ENCODE measurements at places on chromosomes 1 and 21. TPM values are rescaled to one million over a fixed set of nuclear protein-coding genes. Genes with fewer than 3 reads are reported as not detected.

Gene TMCO4
- 16.4 TPM for polyA plus RNA-seq

Gene TMEM201
- 13.0 TPM for polyA plus RNA-seq

Gene DENND4B
- polyA plus RNA-seq = 19.6 TPM

Gene FHAD1
- polyA plus RNA-seq = not detected

Gene MORC3
- 11.6 TPM for polyA plus RNA-seq

Gene SAMD13
- polyA plus RNA-seq = 0.69 TPM

Gene ANKRD35
- polyA plus RNA-seq = not detected

Gene TSPAN2
- not detected for polyA plus RNA-seq

Gene RXFP4
- not detected for polyA plus RNA-seq

Gene FCMR
- polyA plus RNA-seq = 120 TPM

Gene SH3BP5L
- 1.2 TPM for polyA plus RNA-seq

Gene CHIA
- not detected for polyA plus RNA-seq

Gene CAPN9
- polyA plus RNA-seq = not detected

GRCh38 chr1:159925719-159926078, 392 bp upstream of the TAGLN2 start:
- H3K27ac ChIP-seq = no peak overlapping the region
- no peaks in the 10 kb centered on the region for H3K27me3 ChIP-seq

DNA sequence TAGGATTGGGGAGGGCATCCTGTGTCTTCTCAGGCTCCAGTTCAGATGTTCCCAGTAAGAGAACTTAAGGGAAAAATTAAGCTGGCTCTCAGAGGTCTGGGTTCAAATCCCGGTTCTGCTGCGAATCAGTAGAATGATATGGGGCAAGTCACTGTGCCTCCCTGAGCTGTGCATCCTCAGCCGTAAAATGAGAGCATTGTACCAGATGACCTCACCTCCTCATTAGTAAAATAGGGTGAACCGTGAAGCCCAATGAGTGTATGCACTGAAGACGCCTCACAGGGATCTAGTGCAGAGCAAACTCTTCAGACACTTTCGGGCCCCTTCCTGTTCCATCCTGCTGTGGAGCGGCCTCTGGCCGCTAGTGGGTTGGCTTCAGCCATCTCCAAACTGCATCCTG, 36.0 kb downstream of the SYT6 start:
- no peaks in the 10 kb centered on the region for H3K36me3 ChIP-seq
- no peak overlapping the region for H3K27ac ChIP-seq
- no peaks in the 10 kb centered on the region for H3K4me1 ChIP-seq
- H3K27me3 ChIP-seq = no peaks in the 10 kb centered on the region
- DNase-seq = no peak
- no peak overlapping the region for H3K4me3 ChIP-seq

DNA sequence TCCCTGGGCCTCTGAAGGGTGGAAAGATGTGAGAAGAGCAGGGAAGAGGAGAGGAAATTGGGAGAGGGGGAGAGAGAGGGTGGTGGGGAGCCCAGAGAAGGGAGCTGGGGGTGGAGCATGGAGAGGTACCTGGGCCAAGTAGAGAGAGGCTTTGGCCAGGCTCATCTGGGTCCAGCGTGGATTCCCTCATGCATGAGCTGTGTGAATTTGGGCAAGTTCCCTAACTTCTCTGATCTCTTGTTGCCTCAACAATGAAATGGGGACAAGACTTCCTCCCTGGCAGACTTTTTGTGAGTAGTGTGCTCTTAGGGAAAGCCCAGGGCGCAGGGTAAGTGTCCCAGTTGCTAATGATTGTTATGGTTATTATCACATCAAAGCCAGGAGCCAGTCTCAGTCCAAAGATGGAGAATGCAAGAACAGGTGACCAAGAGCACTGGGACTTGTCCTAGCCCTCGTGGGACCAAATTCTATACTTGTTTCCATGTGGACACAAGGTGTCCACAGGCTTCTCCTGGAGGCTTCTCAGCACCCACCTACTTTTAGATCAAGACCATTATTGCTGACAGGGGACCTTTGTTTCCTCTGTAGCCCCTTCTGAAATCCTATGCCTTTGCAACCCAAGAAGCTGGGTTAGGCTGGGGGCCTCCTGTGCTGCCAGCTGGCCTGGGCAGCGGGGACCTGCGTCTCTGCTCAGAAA, 13.9 kb downstream of the IL6R start:
- H3K27ac ChIP-seq = no peak overlapping the region
- H3K36me3 ChIP-seq = no peaks in the 10 kb centered on the region
- no peak overlapping the region for H3K4me3 ChIP-seq
- H3K27me3 ChIP-seq = no peaks in the 10 kb centered on the region
- no peak for DNase-seq
- peaks cover 26% of the 10 kb centered on the region for H3K4me1 ChIP-seq

DNA sequence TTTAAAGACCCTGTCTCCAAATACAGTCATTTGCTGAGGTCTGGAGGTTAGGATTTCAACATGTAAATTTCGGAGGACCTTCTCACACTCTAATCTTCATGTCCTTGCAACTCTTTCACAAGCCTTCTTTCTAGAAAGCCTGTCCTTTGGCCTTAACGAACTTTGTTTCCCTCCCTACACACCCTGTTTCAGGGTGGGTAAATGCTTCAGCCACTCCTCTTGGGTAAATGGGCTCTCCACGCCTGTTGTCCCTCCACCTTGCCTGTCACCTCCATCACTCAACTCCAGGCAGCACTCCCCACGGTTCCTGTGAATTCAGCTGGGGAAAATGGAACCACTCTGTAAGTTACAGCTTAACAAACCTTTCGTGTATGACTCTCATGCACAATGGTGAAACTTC, 84.0 kb upstream of the COG2 start:
- no peaks in the 10 kb centered on the region for H3K4me1 ChIP-seq
- H3K36me3 ChIP-seq = no peaks in the 10 kb centered on the region
- H3K4me3 ChIP-seq = no peak overlapping the region
- no peak for DNase-seq

- no peaks in the 10 kb centered on the region for H3K27me3 ChIP-seq
- no peak overlapping the region for H3K4me3 ChIP-seq
- H3K36me3 ChIP-seq = no peaks in the 10 kb centered on the region
- H3K4me1 ChIP-seq = no peaks in the 10 kb centered on the region
- no peak overlapping the region for H3K27ac ChIP-seq
- no peak for DNase-seq
Measured at GRCh38 chr1:157448636-157449035, 103.7 kb downstream of the FCRL5 start.

GRCh38 chr1:63984257-63984929, 210.6 kb downstream of the ROR1 start:
- no peak overlapping the region for H3K27ac ChIP-seq
- no peaks in the 10 kb centered on the region for H3K4me1 ChIP-seq
- no peaks in the 10 kb centered on the region for H3K27me3 ChIP-seq
- no peaks in the 10 kb centered on the region for H3K36me3 ChIP-seq
- H3K4me3 ChIP-seq = no peak overlapping the region

GRCh38 chr1:227356620-227357146, 38.4 kb upstream of the CDC42BPA start:
- H3K36me3 ChIP-seq = no peaks in the 10 kb centered on the region
- DNase-seq = no peak
- no peak overlapping the region for H3K4me3 ChIP-seq
- no peaks in the 10 kb centered on the region for H3K4me1 ChIP-seq
- H3K27me3 ChIP-seq = no peaks in the 10 kb centered on the region

- H3K4me3 ChIP-seq = no peak overlapping the region
- no peaks in the 10 kb centered on the region for H3K4me1 ChIP-seq
- H3K27ac ChIP-seq = no peak overlapping the region
- no peaks in the 10 kb centered on the region for H3K27me3 ChIP-seq
- H3K36me3 ChIP-seq = peaks cover 2% of the 10 kb centered on the region
- DNase-seq = no peak
Measured at GRCh38 chr1:173818459-173818858, 6.0 kb upstream of the DARS2 start.

GRCh38 chr1:176775378-176775777, 312.4 kb downstream of the PAPPA2 start:
- H3K4me3 ChIP-seq = no peak overlapping the region
- H3K36me3 ChIP-seq = no peaks in the 10 kb centered on the region
- no peaks in the 10 kb centered on the region for H3K4me1 ChIP-seq
- H3K27ac ChIP-seq = no peak overlapping the region

DNA sequence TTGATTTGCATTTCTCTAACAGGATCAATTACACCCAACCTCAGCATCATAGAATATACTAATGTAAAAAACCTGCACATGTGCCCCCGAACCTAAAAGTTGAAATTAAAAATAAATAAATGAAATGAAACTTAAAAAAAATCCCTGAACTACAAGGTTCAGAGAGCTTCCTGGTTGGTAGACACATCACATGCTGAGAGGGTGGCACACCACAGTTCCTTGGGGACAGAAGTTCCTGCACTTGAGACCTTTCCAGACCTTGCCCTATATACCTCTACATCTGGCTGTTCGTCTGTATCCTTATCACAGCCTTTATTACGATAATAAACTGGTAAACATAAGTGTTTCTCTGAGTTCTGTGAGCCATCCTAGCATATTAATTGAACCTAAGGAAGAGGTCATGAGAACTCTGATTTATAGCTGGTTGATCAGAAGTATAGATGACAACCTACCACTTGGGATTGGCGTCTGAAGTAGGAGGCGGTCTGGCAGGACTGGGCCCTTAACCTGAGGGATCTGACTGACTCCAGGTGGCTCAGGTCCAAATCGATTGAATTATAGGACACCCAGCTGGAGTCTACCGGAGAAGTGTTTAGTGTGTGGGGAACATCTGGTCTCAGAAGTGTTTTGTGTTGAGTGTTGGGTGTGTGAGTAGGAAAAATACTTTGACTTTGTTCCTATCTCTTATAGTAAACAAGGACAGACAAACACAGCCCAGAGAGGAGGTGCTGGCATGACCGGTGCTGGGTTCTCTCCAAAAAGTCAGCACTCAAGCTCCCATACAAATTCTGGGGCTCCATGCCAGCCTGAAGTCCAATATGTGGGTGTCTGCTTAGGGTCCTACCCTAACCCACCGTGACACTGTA, 19.0 kb downstream of the C1orf115 start:
- no peaks in the 10 kb centered on the region for H3K27me3 ChIP-seq
- no peak overlapping the region for H3K4me3 ChIP-seq
- H3K4me1 ChIP-seq = peaks cover 5% of the 10 kb centered on the region
- DNase-seq = no peak
- H3K36me3 ChIP-seq = no peaks in the 10 kb centered on the region

DNA sequence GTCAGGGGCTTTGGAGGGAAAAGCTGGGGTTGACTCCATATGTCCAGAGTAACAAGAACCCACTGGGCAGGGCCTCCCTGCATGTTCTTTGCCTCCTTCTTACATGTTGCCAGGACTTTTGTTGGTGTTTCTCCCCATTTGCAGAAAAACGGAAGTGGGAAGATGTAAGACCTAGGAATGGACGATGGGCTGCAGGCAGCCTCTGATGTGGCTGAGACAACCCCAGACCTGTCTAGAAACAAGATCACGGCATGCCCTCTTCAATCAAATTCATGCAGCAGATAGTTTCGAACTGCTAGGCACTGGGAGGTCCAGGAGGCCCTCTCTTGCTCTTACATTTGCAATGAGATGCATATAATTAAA, 3.4 kb downstream of the FAM43B start:
- DNase-seq = no peak
- H3K27ac ChIP-seq = no peak overlapping the region
- no peaks in the 10 kb centered on the region for H3K4me1 ChIP-seq
- no peaks in the 10 kb centered on the region for H3K36me3 ChIP-seq
- H3K27me3 ChIP-seq = peaks cover 5% of the 10 kb centered on the region
- H3K4me3 ChIP-seq = no peak overlapping the region

DNA sequence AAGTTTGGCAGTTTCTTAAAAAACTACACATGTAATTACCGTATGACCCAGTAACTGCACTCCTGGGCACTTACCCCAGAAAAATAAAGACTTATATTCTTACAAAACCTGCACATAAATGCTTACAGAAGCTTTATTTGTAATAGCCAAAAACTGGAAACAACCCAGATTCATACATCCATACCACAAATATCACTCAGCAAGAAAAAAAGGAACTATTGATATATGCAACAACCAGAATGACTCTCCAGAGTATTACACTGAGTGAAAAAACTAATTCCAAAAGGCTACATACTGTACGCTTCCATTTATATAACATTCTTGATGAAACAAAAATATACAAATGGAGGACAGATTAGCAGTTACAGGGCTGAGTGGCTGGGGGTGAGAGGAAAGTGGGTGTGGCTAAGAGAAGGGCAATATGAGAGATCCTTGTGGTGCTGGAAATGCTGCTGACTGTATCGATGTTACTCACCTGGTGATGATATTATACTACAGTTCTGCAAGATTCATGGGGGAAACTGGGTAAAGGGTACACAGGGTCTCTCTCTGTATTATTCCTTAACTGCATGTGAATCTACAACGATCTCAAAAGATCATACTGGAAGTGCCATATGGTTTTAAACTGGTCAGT, 96.0 kb upstream of the GNG4 start:
- no peaks in the 10 kb centered on the region for H3K36me3 ChIP-seq
- no peak for DNase-seq
- no peaks in the 10 kb centered on the region for H3K27me3 ChIP-seq

- H3K36me3 ChIP-seq = no peaks in the 10 kb centered on the region
- no peak overlapping the region for H3K4me3 ChIP-seq
- H3K27me3 ChIP-seq = no peaks in the 10 kb centered on the region
- H3K27ac ChIP-seq = no peak overlapping the region
Measured at GRCh38 chr1:185789501-185790193, 55.5 kb downstream of the HMCN1 start.

DNA sequence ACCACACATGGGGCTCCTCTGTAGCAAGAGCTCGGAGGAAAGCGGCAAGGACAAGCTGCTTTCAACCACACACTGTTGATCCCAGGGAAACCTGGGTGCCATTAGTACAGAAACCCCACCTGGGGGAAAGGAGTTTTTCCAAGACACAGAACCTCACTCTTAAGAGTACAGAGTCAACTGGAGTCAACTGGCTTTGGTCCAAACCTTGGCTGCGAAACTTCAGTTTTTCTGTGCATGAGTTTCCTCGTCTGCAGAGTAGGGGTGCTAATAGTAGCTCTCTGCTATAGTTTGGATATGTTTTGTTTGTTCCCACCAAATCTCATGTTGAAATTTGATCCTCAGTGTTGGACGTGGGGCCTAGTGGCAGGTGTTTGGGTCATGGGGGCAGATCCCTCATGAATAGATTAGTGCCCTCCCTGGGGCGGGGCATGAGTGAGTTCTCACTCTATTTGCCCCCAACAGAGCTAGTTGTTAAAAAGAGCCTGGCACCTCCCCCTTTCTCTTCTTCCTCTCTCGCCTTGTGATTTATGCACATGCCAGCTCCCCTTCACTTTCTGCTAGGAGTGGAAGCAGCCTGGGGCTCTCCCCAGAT, 161.1 kb downstream of the PIGK start:
- no peaks in the 10 kb centered on the region for H3K4me1 ChIP-seq
- no peaks in the 10 kb centered on the region for H3K27me3 ChIP-seq
- no peak overlapping the region for H3K27ac ChIP-seq
- DNase-seq = no peak

Measured in GM12878 (cell line).